ENCODE measurements at places on chromosomes 7 and 10.

DNA sequence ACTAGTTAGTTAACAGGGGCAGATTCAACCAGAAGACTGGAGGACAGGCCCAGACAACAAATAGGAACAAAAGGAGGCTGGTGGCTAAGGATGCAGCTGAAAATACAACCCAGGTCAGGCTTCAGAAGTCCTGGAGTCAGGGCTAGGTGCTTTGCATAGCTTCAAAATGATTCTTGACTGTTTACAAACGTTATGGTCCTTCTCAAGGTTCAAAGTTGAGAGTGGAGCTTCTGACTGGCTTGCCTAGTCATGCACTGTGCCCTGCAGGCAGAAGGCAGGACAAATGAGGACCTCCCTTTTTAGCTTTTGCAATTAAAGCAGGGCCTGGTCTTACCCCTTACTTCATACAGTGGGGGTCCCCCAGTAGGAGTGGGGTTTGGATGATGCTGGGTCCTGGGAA is 4.4 kb upstream of the CDH23 start:
- DNase-seq: no peak

GRCh38 chr10:119821182-119821581 is 51.5 kb downstream of the MCMBP start:
- DNase-seq: no peak

- DNase-seq: no peak
These were observed 26.8 kb downstream of the TRDMT1 start for GRCh38 chr10:17174626-17175025.

DNA sequence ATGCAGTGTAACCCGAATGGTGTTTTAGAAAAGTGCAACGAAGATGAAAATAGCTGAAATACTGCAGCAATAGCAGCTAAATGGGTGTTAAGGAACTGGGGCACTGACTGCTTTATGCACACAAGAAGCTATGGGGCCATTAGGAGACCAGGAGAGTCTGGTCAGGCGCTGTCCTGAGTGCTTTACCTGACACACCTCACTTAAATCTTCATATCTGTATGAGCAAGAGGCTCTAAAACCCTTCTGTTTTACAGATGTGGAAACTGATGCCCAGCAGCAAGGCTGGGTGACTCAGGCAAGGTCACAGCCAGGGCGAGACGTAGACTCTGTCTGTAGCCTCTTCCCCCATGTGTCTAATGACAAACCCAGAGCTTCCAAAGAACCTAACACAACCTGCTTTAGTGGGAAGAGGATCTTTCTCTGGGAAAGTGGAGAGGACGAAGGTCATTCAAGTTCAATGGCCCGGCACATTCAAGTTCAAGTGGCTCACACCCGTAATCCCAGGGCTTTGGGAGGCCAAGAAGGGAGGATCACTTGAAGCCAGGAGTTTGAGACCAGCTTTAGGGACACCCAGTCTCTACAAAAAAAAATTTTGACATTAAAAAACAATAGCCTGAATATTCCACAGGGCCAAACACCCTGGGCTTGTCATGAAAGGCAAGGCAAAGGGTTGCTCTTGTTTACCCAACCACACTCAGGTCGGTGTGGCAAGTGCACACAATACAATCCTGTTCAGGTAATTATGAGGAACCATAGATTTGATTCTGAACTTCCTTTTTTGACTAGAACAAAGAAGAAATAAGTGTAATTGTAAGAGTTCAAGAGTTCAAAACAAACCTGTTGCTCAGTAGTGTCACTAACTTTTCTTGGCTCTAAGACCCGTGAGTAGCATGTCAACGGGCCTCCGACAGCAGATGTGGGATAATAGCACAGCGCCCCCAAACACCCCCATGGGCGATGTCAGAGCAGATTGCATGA is 53.7 kb upstream of the KLF6 start:
- DNase-seq: no peak

- no peak for DNase-seq
These were observed 119.2 kb downstream of the LRRC4 start for GRCh38 chr7:127911968-127912511.

DNA sequence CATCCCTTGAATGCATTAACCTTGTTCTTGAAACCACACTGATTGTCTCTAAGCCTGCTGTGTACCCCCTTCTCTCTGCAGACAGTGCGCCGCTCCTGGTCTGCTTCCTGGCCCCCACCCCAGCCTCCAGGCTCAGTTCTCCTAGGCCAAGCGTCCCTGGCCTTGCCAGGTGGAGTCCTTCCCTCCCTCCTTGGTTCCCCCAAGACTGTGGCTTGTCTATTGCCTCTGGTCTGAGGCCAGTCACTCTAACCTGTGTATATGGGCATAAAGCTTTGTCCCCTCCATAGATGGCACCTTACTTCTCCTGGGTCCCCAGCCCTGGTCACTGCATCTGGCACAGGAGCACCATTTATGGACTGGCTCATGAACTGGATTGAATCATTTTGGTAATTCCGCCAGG is 133.5 kb upstream of the EEPD1 start:
- no peak for DNase-seq

- DNase-seq: no peak
These were observed 43.1 kb upstream of the TCF7L2 start for GRCh38 chr10:112906945-112907344.

DNA sequence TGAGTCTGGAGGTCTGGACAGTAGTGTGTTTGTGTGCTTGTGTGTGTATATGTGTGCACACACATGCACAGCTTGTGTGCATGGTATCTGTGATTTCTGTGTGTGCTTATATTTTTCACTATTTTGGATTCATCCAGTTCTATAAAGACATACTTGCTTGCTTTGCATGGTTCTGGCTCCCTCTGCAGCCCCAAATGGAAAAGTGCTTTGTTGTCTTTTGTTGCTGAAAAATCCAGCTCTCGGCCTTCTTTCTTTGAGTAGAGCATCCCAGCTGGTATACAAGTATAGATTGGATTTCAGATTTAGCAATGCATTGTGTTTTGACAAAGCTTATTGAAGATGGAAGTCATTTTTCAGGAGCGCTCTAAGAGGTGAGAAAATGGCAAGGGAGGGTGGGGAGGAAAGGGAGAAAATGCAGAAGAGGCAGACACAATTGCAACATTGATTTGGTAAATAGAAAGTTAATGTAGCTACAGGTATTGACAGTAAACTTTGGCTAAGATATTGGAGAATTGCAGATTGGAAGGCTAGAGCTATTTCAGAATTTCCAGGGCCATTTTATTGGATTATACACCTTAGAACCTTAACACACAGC is 333.9 kb downstream of the AUTS2 start:
- no peak for DNase-seq

- DNase-seq: no peak
These were observed 87.7 kb downstream of the GRB10 start for GRCh38 chr7:50695026-50695425.

DNA sequence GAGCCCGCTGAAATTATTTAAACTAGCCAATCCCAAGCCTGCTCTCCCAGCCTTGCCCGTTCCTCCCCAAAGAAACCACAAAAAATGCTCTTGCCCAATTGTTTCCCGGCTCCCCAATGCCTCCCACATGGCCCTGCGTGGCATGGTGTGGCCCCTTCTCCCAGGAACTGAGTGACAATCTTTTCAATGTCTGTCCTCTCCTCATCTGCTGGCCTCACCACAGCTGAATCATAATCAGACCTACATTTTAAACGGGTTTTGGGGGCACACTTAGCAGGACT is 201.5 kb downstream of the PRPF18 start:
- DNase-seq: no peak

- no peak for DNase-seq
These were observed 227.0 kb upstream of the HDAC9 start for GRCh38 chr7:18268571-18268970.

Measured in stimulated activated CD4-positive, alpha-beta T cell treated with anti-CD3 and anti-CD28 coated beads, Interleukin-1b, Interleukin-23, amount 100 ng/mL, for 4 hours (primary cell).